Activated CD4-positive, CD25-positive, alpha-beta regulatory T cell (primary cell): ENCODE measurements at places on chromosomes 11 and 22.

GRCh38 chr11:119626197-119626841, 102.7 kb downstream of the NECTIN1 start:
- DNase-seq: no peak

DNA sequence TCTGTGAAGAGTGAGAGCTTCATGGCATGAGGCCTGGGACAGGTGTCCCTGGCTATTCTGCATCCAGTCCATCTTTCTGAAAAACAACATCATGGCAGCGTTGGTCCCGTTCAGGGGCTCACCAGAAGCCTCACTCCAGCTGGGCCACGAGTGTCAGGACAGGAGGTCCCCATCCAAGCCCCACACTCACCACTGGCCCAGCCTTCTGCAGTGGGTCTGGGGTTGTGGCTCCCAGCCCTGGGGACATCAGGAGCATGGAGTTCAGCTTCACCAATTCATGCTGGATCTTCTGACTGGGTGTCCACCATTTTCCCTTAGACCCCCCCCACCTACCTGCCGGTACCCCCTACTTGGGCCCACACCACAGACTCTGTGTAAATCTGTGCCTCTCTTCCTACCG, 400.3 kb downstream of the BRD1 start:
- DNase-seq: no peak

- DNase-seq: no peak
These were observed 4.3 kb upstream of the PEX26 start for GRCh38 chr22:18073467-18073866.

GRCh38 chr11:66331542-66332370, 4.5 kb downstream of the RIN1 start:
- DNase-seq: no peak

DNA sequence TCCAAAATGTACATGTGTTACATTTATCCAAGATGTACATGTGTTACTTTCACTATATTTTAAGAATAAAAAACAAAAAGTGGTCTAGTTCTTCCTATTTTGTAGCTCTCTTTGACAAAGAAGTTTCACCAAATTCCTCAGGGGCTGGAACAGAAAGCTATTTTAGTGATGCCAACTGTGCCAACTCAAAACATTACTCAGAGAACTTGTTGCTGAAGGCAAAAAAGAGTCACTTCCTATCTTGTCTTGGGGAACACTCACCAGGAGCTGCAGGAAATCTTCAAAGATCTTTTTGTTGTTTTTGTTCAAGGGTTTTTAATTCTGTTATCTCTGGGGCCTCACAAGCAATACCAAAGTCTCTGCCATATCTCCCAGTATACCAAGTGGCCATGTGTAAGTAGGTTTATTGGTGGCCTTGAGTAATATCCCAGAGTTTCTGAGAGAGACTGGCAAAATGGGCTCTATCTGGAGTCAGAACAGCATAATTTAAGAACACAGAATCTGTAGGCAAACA, 13.6 kb upstream of the EED start:
- no peak for DNase-seq

DNA sequence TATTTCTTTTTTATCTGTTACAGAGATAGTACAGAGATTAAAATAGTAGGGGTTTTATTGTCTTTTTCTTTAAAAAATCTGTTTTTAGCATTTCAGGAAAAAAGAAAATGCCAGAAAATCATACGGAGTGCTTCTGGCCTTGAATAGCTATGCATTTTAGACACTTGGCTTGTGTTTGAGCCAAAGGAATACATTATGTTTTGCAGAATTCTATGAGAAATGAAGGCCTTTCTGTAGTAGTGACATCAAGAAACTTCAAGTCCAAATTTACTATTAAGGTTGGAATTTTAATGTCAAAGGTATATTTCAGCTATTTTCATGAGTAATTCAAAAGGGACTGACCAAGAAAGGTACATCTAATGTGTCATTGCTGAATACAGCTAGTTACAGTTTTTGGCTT, 56.3 kb upstream of the DDI1 start:
- no peak for DNase-seq
